ENCODE measurements at places on chromosomes 7 and 10.

DNA sequence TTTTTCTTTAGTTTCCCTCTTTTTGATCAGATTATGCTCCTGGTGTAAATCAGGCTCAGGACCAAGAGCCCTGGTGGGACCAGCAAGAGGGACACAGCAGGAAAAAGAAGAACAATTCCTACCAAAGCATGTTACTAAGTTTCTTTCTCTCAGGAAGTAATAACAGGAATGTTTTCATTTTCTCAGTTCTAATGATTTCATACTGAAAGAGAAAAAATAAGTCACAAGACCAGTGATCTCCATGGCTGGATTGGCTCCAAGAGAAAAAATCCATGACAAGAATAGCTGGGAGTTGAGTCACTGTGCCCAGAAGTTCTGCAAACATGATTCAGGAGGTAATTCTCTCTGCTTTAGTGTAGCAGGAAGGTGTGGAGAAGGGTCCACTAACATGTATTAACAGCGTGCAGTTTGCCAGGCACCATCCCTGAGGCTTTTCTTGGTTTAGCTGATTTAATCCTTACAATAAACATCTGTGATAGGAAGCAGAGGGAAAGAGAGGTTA is 23.8 kb upstream of the IFIT2 start:
- no peak for DNase-seq

GRCh38 chr7:115831371-115831770 is 199.2 kb downstream of the TFEC start:
- no peak for DNase-seq

GRCh38 chr10:78831461-78831860 is 237.3 kb upstream of the ZMIZ1 start:
- no peak for DNase-seq

- DNase-seq = no peak
These were observed 37.3 kb downstream of the BNIP3 start for GRCh38 chr10:131944412-131944811.

DNA sequence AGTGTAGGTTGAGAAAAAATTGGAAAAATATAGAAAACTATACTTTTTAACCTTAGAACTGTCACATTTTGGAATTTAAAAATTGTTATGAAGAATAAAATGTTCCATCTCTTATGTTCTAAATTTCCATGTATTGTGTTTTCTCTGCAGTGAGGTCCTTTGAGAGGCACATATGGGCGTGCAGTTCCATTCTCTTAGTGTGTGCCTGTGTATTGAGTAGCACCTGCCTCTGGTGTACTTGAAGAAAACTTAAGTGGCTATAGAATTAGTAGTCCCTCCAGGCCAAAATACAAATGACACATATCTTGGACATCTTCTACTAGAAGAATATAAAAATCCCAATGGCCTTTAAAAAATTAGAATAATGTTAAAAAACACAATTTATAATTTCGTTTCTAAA is 149.2 kb downstream of the BICC1 start:
- no peak for DNase-seq

DNA sequence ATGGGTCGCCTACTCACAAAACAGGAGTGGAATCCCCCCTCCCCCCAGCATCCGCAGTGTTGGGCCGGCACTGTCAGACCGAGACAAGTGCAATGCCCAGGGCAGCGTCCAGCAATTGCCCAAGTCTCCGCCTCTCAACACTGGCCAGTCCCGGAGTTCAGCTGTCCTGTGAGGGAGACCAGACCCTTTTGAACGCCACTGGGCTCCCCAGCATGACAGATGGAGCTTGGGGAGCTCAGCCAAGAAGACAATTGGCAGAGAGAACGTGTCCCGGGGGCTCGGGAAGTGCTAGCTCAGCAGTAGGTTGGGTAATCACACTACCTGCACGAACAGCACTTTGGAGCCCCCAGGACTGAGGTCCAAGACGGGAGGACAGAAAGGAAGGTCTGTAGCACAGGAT is 4.7 kb downstream of the COPS6 start:
- DNase-seq = no peak

DNA sequence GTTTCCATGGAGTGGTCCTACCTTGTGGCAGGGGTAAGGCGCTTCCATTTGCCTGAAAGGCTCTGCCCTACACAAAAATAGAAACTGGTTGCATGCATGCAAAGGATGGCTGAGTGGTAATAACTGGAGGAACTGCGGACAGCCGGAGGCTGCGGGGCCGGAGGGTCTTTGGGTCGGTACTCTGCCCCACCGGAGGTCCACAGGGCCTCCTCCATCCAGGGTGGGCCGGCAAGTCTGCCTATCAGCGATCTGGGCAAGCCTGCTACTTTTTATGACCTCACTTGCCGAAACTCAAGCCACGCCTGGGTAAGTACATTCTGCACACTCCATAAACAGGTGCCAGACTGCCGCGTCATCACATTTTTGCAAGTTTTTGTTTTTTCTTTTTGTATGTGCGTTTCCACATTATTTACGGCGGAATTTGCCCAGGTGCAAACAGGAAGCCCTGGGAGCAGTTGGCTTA is 30.0 kb downstream of the TACC2 start:
- DNase-seq = no peak

GRCh38 chr7:20141666-20142065 is 75.5 kb downstream of the MACC1 start:
- no peak for DNase-seq

DNA sequence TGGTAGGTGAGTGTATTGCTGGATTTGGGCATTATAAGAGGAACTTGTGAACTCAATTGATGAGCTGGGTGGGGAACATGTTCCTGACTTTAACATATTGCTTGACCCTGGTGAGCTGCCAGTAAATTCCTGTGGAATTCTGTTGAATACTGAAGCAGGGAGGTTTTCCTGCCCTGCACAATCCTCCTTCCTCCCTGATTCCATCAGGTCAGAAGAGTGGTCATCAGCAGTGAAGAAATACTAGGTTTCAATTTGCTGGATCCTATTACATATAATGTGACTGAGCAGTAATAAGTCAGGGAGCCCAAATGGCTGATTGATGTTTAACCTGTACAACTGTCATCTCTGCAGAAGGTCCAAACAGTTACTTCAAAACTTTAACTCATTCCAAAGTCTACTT is 581.2 kb downstream of the SUGCT start:
- DNase-seq = no peak

DNA sequence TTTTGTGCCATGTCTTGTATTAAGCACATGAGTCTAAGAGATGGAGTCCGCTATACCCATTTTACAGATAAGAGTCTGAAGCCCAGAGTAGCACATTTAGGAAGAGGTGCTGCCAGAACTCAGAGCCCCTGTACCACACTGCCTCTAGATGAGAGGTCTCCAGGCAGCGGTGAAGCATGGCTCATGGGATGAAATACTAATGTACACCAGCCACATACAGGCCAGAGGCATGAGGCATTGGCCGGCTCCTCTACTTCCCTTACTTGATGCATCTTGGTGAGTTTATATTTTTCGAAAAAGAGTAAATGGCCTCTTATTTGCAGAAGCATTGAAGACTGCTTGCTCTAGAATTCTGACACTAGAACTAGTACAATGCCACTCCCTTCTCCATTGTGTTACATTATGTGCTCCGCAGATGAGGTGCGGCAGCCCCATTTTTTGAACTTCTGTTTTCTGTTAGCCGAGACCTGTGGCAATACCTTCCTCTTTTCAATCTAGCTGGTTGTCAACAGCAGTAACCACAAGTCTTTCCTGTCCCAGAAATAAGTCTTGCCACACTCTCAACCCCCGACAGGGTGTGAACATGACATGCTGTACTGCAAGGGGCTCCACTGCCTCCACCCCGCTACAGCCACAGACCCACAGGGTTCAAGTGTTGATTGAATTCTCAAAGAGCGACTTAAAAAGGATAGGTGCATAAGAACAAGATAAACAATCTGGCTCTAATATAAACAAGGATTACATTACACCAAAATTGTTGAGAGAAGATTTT is 145.3 kb downstream of the CELF2 start:
- no peak for DNase-seq

DNA sequence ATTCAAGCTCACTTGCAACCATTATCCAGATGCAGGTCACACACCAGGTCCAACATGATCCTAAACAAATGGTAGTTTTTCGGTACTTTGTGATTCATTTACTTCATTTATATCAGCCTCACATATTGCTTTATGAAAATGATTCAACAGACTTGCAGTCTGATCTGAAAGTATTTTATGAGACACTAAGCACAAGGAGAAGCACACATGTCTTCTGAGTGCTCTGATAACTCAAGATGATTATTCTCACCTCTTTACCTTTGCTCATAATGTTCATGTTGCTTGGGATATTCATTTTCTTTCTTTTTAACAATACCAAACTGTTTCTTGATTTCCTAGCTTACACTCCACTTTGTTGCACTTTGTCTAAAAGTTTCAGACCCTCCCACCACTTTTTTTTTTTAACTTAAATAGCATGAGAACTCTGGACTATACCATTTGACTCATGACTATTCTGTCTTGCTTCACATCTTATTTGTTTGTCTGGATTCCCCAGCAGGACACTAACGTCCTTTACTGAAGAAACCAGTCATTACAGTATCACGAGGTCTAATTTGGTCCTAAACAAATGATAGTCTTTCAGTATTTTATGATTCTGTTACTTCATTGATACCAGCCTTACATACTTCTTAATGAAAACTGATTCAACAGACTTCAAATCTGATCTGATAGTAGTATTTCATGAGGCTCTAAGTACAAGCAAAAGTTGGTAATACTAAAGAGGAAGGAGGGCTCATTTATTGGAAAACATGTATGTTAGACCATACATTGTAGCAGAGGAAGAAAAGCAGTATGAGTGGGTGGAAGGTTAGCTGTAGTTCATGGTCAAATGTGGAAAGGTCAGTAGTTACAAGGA is 171.8 kb upstream of the AHR start:
- no peak for DNase-seq

DNA sequence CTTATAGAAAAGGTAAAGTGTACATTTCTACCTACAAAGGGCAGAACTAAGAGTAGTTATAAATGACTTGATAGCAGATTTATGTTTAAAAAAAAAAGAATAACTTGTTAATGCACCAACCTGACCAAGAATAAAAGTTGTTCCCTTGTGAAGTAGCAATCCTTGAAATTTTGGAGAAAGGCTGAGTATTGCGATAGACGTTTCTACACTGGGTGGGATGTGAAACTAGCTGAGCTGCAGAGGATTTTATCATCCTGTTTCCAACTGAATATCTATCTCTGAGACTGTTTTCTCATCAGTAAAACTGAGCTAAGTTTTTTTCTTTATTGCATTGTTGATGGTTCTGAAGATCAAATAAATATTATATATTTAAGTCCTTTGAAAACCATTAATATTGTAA is 14.6 kb downstream of the MDFIC start:
- no peak for DNase-seq

- no peak for DNase-seq
These were observed 50.5 kb downstream of the TPST1 start for GRCh38 chr7:66255534-66256100.

GRCh38 chr10:92291921-92292845 is 1.2 kb downstream of the MARCHF5 start:
- DNase-seq = peak; percentile 64

DNA sequence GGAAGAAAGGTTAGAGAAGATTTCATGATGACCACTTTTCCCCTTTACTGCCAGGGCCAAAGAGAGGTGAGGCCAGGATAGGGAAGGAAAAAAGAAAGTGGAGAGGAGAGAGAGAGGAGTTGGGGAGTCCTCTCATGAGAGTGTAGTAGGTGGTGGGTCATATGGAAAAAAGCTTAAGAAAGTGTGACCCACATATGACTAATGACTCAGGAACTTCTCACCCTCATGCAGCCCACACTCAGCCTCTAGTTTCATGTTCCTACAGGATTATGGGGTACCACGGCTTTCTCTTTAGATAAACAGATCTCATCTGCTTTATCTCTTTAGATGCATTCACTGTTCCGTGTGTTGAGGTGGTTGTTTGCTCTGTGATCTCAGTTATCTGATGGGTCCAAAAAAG is 462.5 kb upstream of the IGFBP3 start:
- DNase-seq = no peak

GRCh38 chr7:17015598-17016031 is 133.8 kb upstream of the AGR3 start:
- DNase-seq = no peak

- DNase-seq = no peak
These were observed 145.6 kb upstream of the CALCR start for GRCh38 chr7:93720106-93720505.

GRCh38 chr7:64884085-64884912 is 18.8 kb upstream of the ZNF273 start:
- no peak for DNase-seq

DNA sequence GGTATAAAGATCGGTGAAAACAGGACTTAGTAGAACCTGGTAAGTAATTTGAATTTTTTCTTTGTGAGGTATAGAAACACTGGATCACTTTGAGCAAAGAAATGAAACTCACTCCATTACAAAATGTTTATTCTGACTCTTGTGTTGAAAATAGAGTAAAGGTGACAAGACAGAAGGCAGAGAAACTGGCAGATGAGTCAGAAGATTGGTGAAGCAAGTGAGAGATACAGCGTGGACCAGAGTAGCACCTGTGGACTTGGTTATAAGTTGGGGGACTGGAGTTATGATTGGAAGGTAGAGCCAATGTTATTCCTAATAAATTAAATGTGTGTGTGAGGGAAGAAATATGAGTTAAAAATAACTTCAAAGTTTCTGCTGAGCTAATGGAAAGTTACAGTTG is 620.9 kb downstream of the ZWINT start:
- no peak for DNase-seq

GRCh38 chr7:25073451-25073850 is 51.6 kb downstream of the CYCS start:
- DNase-seq = no peak

DNA sequence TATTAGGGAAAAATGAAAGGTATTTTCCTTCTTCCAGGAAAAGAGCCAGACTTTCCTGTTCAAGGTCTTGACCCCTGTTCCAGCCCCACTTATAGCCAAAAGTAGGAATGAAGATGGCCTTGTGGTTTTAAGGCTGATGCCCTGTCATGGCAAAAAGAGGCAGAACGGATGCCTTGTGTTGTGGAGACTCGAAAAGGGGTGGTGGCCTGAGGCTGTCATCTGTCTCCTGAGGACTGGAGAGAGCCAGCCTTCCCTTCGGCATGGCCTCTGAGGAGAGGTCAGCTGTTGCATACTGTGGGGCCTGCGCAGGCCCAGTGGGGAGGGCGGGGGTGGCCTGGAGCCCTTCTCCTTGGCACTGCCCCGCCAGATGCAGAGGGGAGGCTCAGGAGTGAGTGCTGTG is 166.0 kb upstream of the EEPD1 start:
- DNase-seq = no peak

- no peak for DNase-seq
These were observed 51.5 kb downstream of the EGFR start for GRCh38 chr7:55070271-55070743.

GRCh38 chr7:47563521-47563920 is 18.4 kb downstream of the TNS3 start:
- no peak for DNase-seq

DNA sequence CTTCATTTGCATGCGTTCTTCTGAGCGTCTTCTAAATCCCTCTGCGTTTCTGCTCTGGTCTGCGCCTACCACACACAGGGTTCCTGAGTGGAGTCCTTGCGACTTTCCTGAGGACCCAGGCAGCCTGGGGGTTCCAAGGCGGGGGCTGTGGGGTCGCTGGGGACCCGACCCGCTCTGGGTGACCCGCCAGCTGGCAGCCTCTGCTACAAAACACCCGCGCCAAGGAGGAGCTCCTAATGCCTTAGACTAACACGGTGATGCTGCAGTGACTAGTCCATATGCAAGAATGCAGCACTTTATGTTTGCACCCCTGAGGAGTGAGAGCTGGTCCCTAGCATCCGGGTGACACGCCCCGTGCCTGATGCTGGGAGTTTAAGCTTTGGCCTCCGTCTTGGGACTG is 367.0 kb upstream of the POM121L12 start:
- DNase-seq = no peak

Data from amygdala (tissue), 56 donors.